Ascending aorta (tissue), 2 donors: ENCODE measurements at places on chromosomes 7 and 10.

- DNase-seq, result no peak
Measured at GRCh38 chr7:25619963-25620799, 391.9 kb upstream of the NPVF start.

- no peak for DNase-seq
Measured at GRCh38 chr10:111267673-111268072, 190.8 kb downstream of the ADRA2A start.

DNA sequence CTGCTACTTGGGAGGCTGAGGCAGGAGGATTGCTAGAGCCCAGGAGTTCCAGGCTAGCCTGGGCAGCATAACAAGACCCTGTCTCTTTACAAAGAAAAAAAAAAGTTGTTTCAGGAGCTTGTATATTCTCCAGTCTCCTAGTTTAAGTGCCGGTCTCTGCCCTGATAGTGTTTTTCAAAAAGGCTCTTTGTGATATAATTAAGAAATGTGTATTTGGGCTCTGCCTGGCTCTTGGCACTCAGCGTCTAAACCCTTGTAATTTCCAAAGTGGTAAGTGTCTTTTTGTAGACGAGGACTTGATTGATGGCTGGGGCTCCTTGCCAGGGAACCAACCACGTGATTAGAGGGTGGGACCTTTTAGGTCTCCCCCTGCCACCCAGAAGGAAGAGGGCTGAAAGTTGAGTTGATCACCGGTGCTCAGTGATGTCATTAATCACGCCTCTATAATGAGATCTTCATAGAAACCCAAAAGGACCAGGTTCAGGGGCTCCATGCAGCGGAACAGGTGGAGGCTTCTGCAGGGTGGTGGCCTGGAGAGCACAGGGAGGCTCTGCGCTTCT, 4.4 kb downstream of the EIF3B start:
- no peak for DNase-seq

- DNase-seq, result no peak
Measured at GRCh38 chr10:118746246-118746645, 8.5 kb downstream of the CACUL1 start.

GRCh38 chr10:75841266-75841665, 409.8 kb downstream of the LRMDA start:
- DNase-seq, result no peak

DNA sequence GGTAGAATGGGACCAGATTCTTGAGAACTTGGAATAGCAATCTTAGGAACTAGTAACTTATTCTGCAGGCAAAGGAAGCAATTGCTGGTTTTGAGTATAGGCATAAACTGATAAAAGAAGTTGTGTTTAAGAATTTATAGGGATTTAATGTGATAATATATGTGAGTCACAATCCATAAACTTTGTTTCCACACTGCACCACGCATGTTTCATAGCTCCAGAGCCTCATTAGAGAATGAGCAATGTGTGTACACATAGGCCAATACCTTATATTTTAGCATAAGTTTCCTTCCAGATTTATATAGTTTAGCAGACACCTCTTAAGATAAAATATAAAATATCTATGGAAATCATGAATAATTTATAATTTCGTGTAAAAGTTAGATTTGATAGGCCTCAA, 175.5 kb upstream of the SEMA3A start:
- DNase-seq, result no peak
